ENCODE measurements at places on chromosomes 3 and 15. TPM values are rescaled to one million over a fixed set of nuclear protein-coding genes. Genes with fewer than 3 reads are reported as not detected.

The CCNL1 gene
- total RNA-seq = 118 TPM

The LMAN1L gene
- not detected for total RNA-seq

DNA sequence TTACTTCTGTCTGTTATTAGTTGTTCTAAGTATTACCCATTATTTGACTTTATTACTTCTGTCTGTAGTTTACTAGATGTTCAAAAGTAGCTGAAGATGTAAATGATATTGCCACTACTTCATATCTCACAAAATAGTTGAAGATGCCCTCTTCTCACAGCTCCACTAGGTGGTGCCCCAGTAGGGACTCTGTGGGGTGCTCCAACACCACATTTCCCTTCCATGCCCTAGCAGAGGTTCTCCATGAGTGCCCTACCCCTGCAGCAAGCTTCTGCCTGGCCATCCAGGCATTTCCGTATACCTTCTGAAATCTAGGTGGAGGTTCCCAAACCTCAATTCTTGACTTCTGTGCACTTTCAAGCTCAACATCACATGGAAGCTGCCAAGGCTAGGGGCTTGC, 80.8 kb downstream of the KCNH8 start:
- H3K4me3 ChIP-seq = no peak overlapping the region
- H3K27ac ChIP-seq = no peak overlapping the region
- H3K4me1 ChIP-seq = no peaks in the 10 kb centered on the region
- no peaks in the 10 kb centered on the region for H3K36me3 ChIP-seq
- no peak for DNase-seq

DNA sequence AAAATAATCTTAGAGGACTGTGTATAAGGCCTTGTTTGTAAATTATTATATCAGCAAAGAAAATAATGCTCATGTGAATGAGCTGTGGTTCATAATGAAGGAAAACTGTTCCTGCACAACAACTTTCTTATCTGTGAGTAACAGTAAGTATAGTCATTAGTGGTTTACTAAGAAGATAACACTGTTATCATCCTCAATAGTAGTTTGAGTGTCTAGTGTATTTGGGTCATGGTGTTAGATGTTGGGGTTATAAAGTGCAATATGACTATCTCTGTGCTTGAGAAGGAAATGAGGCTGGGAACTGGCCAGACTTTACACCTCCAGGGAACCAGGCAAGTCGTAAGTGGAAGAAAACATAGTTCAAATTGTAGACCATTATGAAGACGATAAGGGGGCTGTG, 15.6 kb downstream of the VPS8 start:
- no peaks in the 10 kb centered on the region for H3K27me3 ChIP-seq
- H3K4me3 ChIP-seq = no peak overlapping the region
- peaks cover 3% of the 10 kb centered on the region for H3K36me3 ChIP-seq
- no peak overlapping the region for H3K27ac ChIP-seq
- H3K4me1 ChIP-seq = no peaks in the 10 kb centered on the region

DNA sequence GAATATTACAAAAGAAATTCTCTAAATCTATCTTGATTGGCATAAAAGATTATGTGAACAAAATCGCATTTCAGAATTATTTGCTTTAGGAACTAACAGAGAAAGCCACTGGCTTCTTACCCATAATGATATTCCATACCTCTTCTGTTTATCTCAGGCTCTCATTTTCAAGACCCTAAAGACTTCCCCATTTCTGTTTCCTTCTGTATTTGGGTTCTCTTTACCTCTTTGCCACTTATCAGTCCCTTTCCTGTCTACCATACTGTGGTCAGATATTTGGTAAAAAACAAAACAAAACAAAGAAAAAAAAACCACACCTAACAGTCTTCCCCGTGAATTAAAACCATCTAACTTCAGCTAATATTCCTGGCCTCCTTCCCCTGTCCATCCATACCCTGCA, 108.5 kb downstream of the LRRC28 start:
- H3K4me3 ChIP-seq = no peak overlapping the region
- H3K27me3 ChIP-seq = no peaks in the 10 kb centered on the region
- H3K27ac ChIP-seq = no peak overlapping the region
- H3K36me3 ChIP-seq = peaks cover 3% of the 10 kb centered on the region

DNA sequence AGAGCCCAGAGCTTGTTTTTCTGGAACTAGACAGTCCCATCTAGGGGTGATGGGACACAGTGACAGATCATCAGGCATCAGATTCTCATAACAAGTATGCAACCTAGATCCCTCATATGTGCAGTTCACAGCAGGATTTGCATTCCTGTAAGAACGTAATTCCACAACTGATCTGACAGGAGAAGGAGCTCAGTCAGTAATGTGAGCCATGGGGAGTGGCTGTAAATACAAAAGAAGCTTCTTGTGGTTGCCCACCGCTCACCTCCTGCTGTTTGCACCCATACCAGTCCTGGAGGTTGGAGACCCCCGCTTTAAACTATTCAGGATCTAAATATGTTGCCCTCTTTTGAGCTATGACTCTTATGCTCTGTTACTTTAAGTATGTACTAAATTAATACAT, 167.3 kb downstream of the ALCAM start:
- DNase-seq = no peak
- H3K36me3 ChIP-seq = no peaks in the 10 kb centered on the region
- H3K27me3 ChIP-seq = no peaks in the 10 kb centered on the region
- no peaks in the 10 kb centered on the region for H3K4me1 ChIP-seq

The SAXO2 gene
- 1.1 TPM for total RNA-seq

DNA sequence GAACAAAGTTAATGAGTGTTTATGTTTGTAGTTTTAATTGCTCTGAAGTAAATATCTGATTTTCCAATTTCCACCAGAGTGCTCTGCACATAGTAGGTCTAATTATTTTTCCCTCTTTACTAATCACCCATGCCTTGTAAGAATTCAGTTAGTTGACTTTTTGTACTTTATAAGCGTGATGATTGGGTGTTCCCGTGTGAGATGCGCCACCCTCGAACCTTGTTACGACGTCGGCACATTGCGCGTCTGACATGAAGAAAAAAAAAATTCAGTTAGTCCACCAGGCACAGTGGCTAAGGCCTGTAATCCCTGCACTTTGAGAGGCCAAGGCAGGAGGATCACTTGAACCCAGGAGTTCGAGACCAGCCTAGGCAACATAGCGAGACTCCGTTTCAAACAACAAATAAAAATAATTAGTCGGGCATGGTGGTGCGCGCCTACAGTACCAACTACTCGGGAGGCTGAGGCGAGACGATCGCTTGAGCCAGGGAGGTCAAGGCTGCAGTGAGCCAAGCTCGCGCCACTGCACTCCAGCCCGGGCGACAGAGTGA, 507 bp upstream of the VHL start:
- H3K4me3 ChIP-seq = peak overlapping the region; percentile 78
- peak overlapping the region; percentile 81 for H3K27ac ChIP-seq
- no peaks in the 10 kb centered on the region for H3K36me3 ChIP-seq
- DNase-seq = no peak
- no peaks in the 10 kb centered on the region for H3K27me3 ChIP-seq

DNA sequence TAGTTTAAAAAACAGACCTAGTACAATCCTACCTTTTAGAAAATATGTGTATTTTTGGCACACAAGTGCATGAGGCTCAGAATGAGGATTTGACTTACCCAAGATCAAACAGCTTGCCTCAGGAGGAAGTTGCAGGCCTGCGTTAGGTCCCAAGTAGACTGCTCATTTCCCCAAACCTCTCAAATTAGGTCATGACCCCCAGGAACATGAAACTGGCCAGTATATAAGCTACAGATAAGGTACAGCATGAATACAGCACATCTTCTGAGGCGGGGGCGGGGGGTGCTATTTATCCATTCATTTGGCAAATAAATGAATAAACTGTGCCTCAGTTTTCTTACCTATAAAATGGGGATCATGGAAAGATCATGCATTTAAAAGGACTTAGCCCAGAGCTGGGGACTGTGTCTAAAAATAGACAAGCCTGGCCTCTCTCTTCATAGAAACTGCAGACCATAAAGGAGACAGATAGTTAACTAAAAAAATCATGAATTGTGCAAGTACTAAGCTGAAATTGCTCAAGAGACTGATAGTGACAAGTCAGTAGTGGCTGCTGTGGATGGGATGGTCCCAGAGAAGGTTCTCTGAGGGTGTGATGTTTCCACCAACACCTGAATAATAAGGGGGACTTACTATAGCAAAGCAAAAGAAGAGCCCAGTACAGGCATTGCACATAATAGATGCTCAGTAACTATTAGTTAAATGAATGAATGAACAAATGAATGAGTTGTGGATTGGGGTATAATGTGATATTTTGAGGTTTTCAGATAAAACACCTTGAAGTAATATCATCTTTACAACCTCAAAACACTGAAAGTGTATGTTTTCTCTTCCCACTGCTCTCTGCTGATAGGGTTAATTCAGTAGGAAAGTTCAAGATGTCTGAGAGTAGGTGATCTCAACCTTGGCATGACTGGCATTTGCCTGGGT, 258.5 kb upstream of the PROK2 start:
- DNase-seq = no peak
- H3K4me3 ChIP-seq = no peak overlapping the region
- H3K36me3 ChIP-seq = no peaks in the 10 kb centered on the region

The HIGD2B gene
- total RNA-seq = 0.21 TPM

DNA sequence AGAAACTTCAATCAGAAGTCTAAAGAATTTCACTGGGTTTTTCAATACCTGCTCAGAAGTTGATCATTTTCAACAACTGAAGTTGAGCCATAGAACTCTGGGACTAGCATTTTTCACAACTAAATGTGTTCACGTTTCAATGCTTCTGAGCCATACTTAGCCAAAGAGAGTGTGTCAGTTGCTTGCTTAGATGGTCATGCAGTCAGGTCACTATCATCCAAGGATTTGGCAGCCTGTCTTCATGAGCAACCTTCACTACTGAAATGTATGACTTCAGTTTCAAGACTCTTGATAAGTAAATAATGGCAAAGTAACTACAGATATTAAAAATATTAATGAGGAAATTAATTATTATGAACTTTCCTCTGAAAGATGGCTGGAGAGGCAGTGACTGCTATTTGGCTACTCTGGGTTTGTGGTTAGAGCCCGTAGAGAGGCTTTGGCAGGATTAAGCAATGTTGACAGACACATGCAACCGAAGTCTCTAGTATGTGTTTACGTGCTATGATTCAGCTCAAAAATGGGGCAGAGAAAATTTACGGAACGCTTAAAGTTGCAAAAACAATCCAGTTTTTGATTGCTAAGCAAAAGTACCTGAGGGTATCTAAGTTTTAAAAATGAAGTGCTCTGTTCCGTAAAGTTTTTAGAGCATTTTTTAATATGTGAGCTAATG, 133.8 kb downstream of the GMNC start:
- H3K36me3 ChIP-seq = no peaks in the 10 kb centered on the region
- H3K4me1 ChIP-seq = no peaks in the 10 kb centered on the region
- no peak overlapping the region for H3K4me3 ChIP-seq
- no peak for DNase-seq
- H3K27ac ChIP-seq = no peak overlapping the region

- peak; percentile 98 for DNase-seq
- H3K27me3 ChIP-seq = no peaks in the 10 kb centered on the region
- H3K27ac ChIP-seq = peak within 1 kb of the TSS; percentile 100
- H3K36me3 ChIP-seq = peaks cover 29% of the 10 kb centered on the region
- H3K4me3 ChIP-seq = peak within 1 kb of the TSS; percentile 97
- peaks cover 53% of the 10 kb centered on the region for H3K4me1 ChIP-seq
Measured at GRCh38 chr3:149377408-149378364, at the start of gene TM4SF1. TM4SF1 (minus strand) TSS chr3:149377649; CDS start chr3:149377547, 102 bp downstream.
